ENCODE measurements at places on chromosomes 12 and 14.

- no peak overlapping the region for H3K27ac ChIP-seq
- no peak overlapping the region for H3K4me3 ChIP-seq
- H3K27me3 ChIP-seq = no peaks in the 10 kb centered on the region
- no peaks in the 10 kb centered on the region for H3K36me3 ChIP-seq
Observed at GRCh38 chr14:63428486-63428885, 109.8 kb upstream of the GPHB5 start.

DNA sequence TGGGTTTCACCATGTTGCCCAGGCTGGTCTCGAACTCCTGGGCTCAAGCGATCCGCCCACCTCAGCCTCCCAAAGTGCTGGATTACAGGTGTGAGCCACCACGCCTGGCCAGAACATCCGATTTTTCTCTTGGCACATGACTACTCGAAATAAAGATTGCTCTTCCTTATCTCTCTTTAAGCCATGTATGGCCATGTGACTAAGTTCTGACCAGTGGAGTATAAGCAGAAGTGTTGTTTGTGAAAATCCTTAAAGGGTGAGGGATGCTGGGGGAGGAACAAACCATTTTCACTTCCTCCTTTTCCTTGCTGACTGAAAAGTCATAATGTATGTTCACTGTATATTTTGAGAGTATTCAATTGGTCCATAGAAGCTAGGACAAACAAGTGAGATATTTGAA lies 50.7 kb upstream of the ATF7IP start:
- no peak overlapping the region for H3K4me3 ChIP-seq
- no peaks in the 10 kb centered on the region for H3K4me1 ChIP-seq
- no peak overlapping the region for H3K27ac ChIP-seq
- DNase-seq = no peak
- H3K36me3 ChIP-seq = no peaks in the 10 kb centered on the region

DNA sequence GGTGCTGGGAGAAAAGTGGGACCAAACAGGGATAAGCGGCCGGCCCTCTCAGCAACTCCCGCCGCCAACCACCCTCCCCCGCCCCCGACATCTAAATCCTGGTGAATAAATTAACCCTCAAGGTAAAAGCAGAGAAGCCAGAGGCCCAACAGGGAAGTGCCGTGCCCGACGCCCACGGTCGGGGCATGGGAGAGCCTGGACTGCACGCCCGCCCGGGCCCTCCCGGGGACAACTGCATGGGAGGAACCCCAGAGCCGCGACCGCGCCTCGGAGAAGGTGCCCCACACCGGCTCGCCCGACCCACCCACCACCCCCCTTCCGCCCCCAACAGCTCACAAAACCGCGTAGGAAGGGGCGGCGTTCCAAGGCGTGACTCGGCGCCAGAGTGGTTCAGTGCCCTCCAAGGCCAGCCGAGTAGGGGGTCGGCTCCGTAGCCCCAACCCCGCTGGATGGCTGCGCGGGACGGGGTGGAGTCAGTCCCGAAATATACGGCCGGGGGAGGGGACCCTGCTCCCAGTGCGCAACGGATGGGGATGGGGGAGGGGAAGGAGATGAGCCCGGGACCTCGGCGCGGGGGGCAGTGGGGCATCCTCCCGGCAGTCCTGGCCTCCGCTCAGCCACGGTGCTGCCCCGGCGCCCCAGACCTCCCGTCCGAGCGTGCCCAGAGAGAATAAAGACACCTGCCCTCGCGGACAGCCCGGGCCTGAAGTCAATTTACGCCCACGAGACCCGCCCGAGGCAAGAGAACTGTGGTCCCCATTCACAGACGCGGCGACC lies 732 bp downstream of the SLC25A29 start:
- peaks cover 7% of the 10 kb centered on the region for H3K4me1 ChIP-seq
- no peak overlapping the region for H3K27ac ChIP-seq
- DNase-seq = peak; percentile 89
- H3K36me3 ChIP-seq = no peaks in the 10 kb centered on the region
- peak overlapping the region; percentile 81 for H3K4me3 ChIP-seq

GRCh38 chr12:3137268-3137781 lies 60.1 kb downstream of the TSPAN9 start:
- H3K36me3 ChIP-seq = no peaks in the 10 kb centered on the region
- H3K27me3 ChIP-seq = no peaks in the 10 kb centered on the region
- peaks cover 13% of the 10 kb centered on the region for H3K4me1 ChIP-seq
- peak; percentile 96 for DNase-seq
- H3K4me3 ChIP-seq = no peak overlapping the region
- no peak overlapping the region for H3K27ac ChIP-seq

All from osteoblast (primary cell).